HS-27A (cell line): ENCODE measurements at places on chromosomes 5 and 9.
A peak's percentile ranks its signal among the peaks of the same experiment; 100 is the strongest.

DNA sequence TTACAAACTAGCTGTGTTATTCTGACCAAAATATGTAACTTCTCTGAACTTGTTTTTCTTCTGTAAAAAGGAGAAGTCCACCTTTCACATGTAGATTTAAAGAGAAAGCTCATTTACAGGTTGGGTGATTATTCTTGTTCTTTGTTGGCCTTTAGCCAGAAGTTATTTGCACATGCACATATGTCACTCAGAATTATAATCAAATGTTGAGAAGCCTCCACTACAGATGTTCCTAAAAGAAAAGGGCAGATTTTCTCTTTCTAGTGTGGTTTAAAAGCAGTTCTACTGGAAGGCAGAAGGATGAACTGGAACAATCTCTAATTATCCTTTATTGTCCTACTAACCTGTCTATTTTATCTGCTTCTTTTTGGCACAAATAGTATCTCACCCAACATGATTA is 209.8 kb upstream of the ELAVL2 start:
- no peak for DNase-seq

GRCh38 chr9:70255486-70255885 is 3.3 kb upstream of the SMC5 start:
- DNase-seq = no peak

DNA sequence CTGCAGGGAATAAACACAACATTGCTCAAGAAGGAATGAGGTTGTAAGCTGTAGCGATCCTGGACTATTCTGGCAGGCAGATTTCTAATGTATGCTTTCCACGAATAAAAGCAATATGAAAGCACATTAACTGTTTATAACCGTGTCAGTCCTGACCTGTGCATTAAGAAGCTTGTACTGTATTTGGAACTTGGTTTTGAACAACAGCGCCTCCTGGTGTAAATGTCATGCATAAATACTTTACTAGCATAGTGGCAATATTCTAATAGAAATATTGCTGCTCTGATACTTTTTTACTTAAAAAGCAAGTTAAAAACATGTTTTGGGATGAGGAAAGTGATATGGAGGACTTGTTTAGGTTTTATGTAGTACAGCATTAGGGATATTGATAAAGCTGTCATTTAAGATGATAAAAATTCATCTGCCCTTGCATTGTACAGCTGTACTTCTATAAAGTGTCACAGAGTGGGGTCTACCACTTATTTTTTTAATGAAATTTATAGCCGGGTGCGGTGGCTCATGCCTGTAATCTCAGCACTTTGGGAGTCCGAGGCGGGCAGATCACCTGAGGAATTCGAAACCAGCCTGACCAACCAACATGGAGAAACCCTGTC is 70.7 kb upstream of the GNE start:
- peak; percentile 59 for DNase-seq

DNA sequence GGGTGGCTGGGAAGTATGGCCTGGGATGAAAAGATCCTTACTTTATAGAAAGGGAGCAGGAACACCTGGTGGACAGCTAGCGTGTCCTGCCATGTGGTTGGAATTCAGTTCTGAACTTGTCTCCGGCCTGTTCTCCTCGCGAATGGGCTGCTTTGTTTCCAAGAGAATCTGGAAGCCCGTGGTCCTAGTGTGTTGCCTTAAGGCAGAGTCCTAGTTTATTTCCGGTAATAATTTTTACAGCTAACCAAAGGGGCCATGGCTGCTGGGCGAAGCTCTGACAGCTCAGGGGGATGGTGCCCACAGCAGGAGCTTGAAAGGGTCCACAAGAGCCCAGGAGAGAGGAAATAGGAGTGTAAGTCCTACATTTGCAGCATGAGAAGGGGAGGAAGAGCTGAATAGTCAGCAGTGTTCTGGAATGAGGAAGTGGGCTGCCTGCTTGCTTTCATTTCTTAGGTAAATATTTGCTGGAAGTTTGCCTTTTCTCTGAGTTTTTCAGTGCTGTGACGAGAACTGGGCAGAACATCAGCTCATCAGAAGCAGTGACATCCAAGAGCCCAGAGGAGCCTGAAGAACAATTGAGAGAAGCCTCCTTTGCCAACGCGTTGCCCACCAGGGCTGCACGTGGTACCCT is 13.1 kb upstream of the IGFBPL1 start:
- no peak for DNase-seq

DNA sequence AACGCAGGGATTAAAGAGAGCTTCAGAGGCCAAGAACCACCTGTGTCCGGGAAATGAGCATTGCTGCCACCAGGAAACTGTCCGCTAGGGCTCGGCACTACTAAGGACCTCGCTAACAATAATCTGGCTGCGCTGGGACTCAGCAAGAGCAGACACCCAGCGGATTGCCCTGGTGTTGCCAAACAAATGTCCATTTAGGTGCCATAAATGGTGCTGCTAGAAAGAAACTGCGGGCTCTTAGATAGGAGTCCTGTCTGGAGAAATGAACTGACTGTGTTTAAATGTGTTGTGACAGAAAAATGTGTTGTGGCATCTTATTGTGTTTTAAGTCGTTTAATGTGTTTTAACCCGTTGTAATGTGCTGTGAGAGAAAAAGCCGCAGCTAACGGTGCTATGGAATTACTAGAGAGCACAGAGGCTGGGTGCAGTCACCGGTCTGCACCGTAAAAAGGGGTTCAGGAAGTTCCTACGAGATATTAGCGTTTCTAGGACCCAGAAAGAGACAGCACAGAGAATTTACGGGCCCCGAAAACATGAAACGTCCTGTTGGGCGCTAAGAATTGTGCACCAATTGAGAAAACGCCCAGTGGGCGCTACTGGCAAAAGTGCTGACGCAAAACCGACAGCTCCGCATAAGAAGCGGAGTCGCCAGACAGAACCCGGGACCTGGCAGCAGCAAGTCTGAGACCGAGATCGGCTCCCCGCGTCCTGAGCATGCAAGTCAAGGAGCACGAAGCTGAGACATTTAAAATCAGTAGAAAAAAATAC is 90.6 kb downstream of the ANXA2R start:
- no peak for DNase-seq

DNA sequence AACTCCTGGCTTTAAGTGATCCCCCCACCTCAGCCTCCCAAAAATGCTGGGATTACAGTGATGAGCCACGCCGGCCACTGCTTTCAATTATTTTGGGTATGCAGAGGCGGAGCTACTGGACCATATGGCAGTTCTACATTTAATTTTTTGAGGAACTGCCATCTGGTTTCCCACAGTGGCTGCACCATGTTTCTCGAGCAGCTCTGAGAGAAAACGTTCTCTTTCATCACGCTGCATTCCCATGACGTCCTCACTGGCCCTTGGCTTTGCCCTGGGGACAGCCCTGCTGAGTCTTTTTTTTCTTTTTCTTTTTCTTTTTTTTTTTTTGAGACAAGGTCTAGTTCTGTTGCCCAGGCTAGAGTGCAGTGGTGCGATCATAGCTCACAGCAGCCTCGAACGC is 35.5 kb upstream of the GRHPR start:
- no peak for DNase-seq

- DNase-seq = no peak
Measured at GRCh38 chr9:98339987-98340800, 84.7 kb upstream of the TBC1D2 start.

- no peak for DNase-seq
Measured at GRCh38 chr5:181255836-181256578, 4.9 kb downstream of the TRIM52 start.

GRCh38 chr9:91751922-91752321 is 198.1 kb downstream of the ROR2 start:
- no peak for DNase-seq

DNA sequence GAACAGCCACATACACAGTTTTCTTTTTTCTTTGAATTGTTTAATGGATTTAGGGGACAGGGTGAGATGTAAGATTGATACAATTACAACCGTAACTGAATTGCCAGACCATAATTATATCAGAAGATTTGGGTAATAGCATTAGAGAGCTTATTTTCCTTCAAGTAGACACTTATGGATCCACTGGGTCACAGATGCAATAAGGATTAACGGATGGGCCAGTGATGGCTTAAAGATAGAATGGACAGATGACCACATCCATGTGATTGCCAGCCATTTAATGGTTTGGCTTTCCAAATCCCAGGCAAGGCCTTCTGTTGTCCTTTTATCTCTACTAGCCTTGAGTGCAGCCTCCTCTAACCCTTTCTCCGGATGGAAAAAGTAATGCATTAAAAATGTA is 94.7 kb upstream of the NUDT12 start:
- no peak for DNase-seq

DNA sequence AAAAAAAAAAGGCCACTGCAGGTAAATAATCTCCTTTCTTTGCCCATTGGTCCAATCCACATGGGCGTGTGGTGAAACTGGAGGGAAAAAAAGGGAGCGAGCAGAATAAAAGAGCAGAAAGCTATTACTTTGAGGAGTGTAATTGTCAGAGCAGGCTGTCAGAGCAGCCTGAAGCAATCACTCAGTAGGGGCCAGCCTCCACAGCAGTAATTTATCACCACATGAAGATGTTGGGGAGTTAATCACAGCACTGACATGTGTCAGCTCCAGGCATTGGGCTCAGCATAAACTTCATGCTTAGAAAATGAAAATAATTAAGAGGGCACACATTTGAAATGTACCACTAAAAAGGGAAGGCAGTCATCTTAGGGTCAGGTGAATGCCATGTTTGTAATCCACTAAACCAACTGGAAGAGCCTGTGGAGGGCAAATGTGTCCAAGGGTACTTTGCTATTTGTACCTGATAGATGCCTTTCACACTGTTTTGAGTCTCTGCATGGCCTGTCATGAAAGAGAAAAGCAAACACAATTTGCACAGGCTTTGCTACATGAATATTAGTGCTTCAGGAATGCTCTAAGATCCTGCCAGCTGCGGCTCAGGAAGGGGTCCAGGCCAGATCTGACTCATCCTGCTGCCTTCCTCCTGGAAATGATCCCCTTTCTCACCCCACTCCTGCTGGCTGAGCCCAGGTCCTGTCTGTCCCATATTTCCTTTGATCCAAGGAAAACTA is 2.9 kb upstream of the PTGER4 start:
- DNase-seq = no peak

DNA sequence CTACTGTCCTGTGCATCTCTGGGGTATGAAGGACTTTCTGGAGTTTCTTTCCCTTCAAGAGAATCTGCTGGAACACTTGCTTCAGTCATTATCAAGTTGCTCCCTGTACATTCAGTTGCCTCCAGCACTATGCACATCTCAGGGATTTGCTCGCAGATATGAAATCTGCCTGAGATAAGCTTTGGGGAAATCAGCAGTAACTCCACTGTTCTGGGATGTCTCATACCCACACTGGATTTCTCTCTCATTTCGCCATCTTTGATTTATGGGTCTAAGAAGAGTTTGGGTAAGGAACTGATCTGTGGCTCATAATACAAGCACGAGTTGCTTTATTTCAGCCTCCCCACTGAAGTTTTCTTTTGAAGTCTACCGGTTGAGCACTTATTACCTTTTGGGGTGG is 585.6 kb downstream of the PSAT1 start:
- no peak for DNase-seq

- DNase-seq = no peak
Measured at GRCh38 chr9:33466565-33467495, 6.9 kb downstream of the NOL6 start.

DNA sequence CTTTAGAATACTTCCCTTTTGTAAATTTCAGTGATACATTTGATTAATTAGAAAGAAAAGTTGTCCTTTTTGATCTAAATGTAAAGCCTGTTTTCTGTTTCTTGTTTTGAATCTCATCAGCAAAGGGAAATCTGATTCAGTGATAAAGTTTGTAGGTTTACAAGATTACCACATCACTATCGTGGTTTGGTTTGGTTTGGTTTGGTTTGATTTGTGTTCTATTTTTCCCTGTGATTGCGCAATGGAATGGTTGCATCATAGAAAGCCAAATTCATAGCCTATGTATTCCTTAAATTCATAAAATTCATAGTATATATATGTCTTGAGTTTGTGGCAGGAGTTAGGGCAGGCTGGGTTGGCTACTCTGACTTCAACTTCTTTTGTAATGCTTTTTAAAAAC is 15.2 kb downstream of the SRFBP1 start:
- no peak for DNase-seq

DNA sequence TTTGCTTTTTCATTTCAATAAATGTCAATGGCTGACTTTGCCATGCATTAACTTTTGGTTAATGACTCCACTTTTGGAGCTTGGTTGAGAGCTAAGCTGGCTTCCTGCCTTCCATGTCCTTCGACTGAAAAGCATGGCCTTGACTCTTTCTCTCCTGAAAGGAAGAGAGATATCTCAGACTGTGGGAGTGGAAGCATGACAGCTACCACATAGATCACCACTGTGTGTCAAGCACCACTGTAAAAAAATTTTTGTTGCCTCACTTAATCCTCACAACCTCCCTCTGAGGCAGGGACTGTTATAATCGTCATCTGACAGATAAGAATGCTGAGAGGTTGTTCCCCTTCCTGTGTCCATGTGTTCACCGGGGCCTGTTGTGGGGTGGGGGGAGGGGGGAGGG is 184.8 kb downstream of the RORB start:
- DNase-seq = no peak

DNA sequence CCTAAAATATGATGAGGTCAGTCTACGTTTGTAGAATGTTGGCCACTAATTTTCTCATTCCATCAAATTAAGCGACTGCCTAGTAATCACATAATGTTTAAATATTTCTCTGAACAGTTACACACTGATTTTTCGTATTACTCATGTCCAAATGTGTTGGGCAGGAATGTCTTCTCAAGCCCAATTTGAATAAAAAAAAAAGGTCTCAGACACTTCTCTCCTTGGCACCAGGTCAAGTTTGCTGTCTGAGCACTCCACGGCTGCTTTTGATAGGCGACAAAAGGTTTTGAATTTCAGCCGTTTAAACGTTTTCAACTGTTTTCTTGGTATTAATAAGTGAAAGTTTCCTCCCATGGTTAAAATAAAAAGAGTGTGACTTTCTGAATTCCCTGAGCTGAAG is 542.1 kb downstream of the IRX1 start:
- DNase-seq = no peak

DNA sequence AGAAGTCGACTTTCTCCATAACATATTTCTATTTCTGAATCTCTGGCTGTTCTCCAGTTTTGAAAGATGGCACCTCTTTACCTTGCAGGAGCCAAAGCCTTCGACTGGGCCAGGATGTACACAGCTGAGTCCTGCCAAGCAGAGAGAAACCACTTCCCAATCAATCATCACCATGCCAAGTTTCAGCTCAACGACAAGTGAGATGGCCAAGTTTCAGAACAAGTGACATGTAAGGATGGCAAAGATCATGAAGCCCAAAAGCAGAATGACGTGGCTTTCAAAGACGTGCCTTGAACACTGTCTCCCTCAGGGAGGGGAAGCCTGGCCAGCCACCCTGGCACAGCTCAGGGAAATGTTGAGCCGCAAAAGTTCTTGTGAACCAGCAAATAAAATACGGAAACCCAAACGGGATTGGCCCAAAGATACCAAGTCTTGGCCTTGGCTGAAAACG is 17.7 kb downstream of the STK10 start:
- DNase-seq = no peak

GRCh38 chr5:137252512-137252911 is 246.6 kb downstream of the SPOCK1 start:
- DNase-seq = no peak

DNA sequence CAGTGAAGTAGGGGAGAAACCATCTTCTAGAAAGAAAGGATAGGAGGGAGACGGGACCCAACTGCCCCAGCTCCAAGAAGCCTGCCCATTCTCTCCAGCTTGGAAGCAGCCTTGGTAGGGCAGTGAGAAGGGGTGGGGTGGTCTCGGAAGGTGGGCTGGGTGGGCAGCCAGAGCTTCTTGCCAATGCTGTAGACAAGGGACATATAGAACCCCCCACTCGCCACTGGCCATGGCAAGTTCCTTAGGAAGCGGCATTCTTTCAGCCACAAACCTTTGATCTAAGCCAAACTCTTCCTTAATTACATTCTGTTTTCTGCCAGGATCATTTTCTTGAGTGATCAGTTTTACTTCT is 90.2 kb downstream of the PSD2 start:
- no peak for DNase-seq

GRCh38 chr5:140524003-140524402 is 23.5 kb upstream of the EIF4EBP3 start:
- no peak for DNase-seq
